ENCODE measurements at places on chromosomes 16 and 17.

GRCh38 chr17:80109713-80110446 is 8.5 kb downstream of the GAA start:
- DNase-seq, result no peak

- no peak for DNase-seq
Measured at GRCh38 chr16:49179714-49180330, 101.8 kb downstream of the CBLN1 start.

DNA sequence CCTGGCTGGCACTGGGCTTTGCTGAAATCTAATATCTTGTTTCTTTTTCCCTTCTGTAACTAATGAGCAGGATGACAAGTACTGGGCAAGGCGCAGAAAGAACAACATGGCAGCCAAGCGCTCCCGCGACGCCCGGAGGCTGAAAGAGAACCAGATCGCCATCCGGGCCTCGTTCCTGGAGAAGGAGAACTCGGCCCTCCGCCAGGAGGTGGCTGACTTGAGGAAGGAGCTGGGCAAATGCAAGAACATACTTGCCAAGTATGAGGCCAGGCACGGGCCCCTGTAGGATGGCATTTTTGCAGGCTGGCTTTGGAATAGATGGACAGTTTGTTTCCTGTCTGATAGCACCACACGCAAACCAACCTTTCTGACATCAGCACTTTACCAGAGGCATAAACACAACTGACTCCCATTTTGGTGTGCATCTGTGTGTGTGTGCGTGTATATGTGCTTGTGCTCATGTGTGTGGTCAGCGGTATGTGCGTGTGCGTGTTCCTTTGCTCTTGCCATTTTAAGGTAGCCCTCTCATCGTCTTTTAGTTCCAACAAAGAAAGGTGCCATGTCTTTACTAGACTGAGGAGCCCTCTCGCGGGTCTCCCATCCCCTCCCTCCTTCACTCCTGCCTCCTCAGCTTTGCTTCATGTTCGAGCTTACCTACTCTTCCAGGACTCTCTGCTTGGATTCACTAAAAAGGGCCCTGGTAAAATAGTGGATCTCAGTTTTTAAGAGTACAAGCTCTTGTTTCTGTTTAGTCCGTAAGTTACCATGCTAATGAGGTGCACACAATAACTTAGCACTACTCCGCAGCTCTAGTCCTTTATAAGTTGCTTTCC is 56.0 kb downstream of the HLF start:
- DNase-seq, result no peak

- no peak for DNase-seq
Measured at GRCh38 chr16:13543850-13544249, 376.1 kb upstream of the ERCC4 start.

DNA sequence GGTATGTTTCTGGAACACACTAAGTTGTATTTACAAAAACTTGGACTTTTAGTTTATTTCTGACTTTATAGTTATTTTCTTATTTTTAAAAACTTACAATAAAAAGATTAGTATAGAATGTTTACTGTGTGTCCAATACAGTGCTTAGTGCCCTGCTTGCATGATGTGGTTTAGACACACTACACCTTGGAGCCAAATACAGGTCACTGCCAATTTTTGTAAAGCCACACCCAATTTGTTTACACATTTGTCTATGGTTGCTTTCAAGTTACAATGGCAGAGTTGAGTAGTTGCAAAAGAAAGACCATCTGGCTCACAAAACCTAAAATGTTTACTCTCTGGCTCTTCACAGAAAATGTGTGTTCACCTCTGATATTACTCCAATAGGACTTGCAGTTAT is 807.1 kb downstream of the KCNJ2 start:
- no peak for DNase-seq

GRCh38 chr17:17960500-17961030 is 11.6 kb downstream of the TOM1L2 start:
- DNase-seq, result no peak
